8988T (cell line): ENCODE measurements at places on chromosomes 2 and 18.

GRCh38 chr2:188922191-188922590 lies 52.0 kb upstream of the COL3A1 start:
- no peak for DNase-seq

DNA sequence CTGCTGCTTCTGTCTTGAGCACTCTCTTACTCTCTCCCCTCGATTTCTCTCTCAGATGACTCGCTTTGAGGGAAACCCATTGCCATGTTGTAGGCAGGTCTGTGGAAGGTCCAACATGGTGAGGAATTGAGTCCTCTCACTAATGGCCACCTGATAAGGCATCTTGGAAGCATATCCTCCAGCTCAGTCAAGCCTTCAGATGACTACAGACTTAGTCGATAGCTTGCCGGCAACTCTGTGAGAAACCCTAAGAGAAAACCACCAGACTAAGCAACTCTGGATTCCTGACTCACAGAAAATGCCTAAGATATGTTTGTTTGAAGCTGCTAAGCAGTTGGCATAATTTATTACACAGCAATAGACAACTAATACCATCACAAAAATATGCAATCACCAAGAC lies 51.2 kb downstream of the WDR75 start:
- no peak for DNase-seq

DNA sequence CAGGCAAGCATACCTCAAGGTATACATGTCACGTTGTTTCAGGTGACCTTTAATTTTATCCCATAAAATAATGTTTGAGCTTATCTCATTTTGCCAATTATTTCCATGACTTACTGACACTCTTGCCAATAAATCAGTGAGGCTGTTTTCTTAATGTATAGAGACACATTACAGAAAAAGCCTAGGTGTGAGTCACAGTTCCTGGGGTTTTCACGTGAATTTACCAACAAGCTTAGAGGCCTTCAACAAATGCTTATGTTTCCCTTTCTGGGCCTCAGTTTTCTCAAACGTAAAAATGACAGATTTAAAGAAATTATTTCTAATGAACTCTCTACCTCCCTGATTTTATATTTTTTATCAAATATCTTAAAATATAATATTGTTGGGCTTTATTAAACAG lies 517.5 kb upstream of the SPHKAP start:
- DNase-seq = no peak

GRCh38 chr2:147327613-147328012 lies 517.2 kb upstream of the ACVR2A start:
- DNase-seq = no peak

- no peak for DNase-seq
These were observed 29.7 kb upstream of the ALLC start for GRCh38 chr2:3628241-3628679.

DNA sequence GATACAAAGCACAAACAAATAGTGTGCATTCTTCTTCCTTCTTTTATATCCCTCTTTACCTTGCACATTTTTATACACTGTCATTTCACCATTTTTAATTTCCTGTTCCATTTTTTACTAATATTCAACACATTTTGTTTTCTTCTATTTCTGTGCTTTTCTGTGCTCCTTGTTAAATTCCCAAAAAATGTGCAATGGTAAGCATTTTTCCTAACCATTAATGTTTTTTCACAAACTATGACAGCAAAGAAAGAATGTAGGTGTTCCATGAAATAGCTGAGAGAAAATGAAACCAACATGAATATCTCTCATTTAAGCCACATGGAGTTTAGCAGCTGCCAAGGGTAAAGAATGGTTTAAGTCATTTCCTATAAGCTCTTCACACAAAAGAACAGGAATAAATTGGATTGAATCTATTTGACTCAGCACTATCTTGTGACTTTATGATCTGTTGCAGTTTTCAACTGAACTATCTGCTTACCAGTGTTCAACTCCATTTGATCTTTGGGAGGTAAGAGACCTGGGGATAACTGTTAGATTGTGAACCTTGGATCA lies 145.7 kb upstream of the CDH19 start:
- DNase-seq = no peak

- DNase-seq = no peak
These were observed 37.1 kb downstream of the ZNF532 start for GRCh38 chr18:58901783-58902182.

GRCh38 chr2:147553775-147554271 lies 291.0 kb upstream of the ACVR2A start:
- DNase-seq = no peak

DNA sequence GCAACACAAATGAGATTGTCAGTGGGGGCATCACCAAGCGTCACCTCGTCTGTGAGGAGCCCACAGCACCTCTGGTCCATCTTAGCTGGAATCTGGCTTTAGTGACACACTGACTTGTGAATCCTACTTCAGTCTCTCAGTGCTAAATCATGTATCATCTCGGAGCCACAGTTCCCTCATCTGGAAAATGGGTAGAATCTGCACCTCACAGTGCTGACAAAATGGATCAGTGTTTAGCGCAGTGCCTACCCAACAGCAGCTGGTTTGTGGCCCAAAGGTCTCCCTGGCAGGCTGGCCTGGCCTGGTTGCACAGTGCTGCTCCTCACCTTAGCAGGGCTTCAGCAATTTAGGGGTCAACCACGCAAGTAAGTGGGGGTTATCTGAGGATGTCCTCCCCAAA lies 10.0 kb downstream of the DBI start:
- no peak for DNase-seq

- no peak for DNase-seq
These were observed 25.5 kb upstream of the TUBB6 start for GRCh38 chr18:12282442-12283039.

GRCh38 chr2:182545420-182546167 lies 118.8 kb upstream of the PDE1A start:
- no peak for DNase-seq

DNA sequence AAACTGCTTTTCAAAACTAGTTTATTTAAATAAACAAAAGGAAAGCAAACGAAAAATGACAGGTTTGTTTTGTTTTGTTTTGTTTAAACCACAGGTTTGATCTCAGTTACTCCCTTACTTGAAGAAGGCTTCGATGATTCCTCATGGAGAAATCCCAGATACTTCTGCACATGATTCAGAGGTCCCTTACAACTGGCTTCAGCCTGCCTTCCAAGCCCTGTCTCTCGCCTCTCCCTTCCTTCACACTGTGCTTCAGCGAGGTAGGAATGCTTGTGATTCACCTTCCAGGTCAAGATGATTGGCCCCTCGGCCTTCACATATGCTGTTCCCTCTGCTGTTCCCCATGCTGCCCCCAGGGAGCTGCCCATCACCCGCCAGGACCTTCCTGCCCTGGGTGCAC lies 104.1 kb upstream of the ITGA6 start:
- DNase-seq = no peak

DNA sequence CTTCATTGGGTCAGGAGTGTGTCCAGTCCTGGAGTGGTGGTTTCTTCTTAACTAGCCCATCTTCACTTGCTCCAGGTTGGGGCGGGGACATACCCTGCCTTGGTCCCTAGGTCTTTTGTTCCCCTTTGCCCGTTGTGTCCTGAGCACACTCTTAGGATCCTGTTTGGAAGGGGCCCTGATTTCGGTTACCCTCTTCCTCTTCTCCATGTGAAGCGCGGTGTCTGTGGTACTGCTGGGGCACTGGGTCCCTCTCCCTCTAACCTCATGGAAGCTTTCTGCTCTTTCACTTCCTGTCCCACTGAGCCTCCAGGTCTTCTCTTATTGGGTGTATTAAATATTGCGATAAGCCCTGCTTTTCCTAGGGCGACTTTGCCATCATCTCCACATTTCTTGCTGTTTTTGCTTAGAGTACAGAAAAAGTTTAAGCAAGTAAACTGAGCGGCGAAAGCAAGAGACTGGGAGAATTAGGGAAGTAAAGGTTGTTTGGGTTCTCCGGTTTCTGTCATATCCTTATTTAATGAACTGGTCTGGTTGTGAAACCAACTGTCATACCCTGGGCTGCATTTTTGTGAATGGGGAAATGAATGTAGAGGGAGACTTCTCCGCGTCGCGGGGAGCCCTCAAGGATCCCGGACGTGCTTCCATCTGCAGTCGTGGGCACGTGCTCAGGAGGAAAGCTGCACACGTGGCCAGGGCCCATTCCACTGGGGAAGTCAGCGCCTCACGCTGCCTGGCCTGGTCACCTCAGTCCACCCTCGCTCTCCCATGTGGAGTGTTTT lies 73.8 kb upstream of the B3GNT7 start:
- no peak for DNase-seq

DNA sequence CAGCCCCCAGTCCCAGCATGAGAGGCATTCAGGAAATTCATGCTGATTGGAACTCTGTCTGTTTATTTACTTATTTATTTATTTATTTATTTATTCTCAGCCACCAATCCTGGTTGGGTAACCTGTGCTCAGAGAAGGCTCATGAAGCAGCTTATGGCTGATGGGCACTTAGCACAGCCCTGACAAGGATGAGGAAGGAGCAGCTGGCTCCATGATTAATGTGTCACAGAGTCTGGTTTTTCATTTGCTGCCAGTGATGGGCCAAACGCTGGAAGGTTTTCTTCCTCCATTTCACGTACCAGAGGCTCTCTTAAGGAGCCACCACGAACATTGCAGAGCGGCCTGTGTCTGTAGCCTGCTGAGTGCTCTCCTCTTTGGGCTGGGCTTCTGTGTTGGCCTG lies 28.3 kb upstream of the KCNS3 start:
- no peak for DNase-seq

DNA sequence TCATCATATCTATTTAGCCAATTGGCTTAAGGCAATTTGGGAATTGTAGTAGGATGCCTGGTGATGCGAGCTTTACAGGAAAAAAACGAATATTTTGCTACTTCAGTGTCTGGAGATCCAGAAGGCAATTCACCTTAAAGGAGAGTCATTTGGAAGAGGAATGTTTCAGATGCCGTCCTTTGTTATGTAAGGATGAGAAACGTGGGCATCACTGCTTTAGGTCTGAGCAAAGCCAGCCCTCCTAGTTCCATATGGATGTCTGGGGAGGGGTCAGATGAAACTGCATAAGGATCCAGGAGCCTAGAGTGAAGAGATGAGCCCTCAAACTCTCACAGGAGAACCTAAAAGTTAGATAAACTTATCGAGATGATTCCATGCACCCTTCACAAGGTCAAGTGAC lies 30.9 kb upstream of the DOCK10 start:
- DNase-seq = no peak

- no peak for DNase-seq
These were observed 334.2 kb upstream of the LRRTM1 start for GRCh38 chr2:80638783-80639182.

- no peak for DNase-seq
These were observed 2.0 kb downstream of the SRSF7 start for GRCh38 chr2:38748943-38749804.
